ENCODE measurements at places on chromosomes 11 and 22.

GRCh38 chr11:32143378-32143777 is 52.5 kb downstream of the RCN1 start:
- DNase-seq = no peak

DNA sequence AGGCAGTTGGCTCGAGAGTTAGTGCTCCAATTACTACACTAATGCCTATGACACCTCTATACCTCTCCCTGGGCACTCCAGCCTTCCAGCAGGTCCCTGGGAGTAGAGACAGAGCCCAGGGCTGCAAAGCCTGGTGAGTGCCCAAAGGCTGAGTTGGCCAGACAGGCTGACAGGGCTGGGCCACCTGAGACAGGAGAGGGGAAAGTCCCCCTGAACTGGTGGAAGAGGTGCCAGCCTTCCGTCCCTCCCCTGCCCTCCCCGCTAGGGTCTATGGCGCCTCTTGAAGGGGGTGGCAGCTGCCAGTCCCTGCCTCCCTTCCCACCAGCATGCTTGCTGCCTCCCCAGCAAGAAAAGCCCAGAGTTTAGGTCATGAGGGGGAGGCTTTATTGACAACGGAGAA is 3.0 kb downstream of the KCNJ11 start:
- no peak for DNase-seq

- no peak for DNase-seq
Observed at GRCh38 chr11:106409222-106409621, 331.8 kb downstream of the AASDHPPT start.

GRCh38 chr22:21657360-21658032 is 8.3 kb upstream of the PPIL2 start:
- peak; percentile 27 for DNase-seq

GRCh38 chr11:27963370-27963769 is 144.6 kb downstream of the KIF18A start:
- DNase-seq = no peak

DNA sequence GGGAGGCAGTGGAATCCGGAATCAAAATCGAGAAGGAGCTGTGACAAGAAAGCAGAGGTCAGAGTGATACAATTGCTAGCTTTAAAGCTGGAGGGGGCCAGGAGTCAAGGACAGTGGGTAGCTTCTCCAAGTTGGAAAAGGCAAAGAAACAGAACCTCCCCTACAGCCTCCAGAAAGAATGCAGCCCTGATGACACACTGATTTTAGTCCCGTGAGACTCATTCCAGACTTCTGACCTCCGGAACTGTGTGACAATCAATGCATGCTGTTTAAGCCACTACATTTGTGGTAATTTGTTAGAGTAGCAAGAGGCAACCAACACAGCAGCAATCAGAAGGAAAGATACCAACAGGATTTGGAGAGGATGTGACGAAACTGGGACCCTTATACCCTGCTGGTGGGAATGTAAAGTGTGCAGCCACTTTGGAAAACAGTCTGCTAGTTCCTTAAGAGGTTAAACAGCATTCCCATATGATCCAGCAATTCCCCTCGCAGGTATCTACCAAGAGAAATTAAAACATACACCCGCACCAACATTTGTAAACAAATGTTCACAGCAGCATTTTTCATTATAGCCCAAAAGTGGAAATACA is 66.7 kb downstream of the DSCAML1 start:
- no peak for DNase-seq

DNA sequence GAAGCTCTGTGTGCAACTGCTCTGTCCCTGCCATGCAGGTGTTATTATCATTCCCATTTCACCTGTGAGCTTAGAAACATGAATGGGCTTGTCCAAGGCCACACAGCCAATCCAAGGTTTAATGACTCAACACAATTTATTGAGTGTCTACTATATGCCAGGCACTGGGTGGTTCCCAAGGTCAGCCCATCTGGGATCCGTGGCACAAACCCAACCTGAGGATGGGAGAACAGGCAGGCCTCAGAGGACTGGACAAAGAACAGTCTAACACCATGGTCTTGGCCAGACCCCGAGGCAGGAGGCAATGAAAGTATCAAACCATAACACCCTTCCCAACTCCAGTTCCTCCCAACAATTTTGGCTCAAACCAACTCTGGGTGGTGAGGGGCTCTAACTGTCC is 15.7 kb downstream of the SPATA19 start:
- no peak for DNase-seq

DNA sequence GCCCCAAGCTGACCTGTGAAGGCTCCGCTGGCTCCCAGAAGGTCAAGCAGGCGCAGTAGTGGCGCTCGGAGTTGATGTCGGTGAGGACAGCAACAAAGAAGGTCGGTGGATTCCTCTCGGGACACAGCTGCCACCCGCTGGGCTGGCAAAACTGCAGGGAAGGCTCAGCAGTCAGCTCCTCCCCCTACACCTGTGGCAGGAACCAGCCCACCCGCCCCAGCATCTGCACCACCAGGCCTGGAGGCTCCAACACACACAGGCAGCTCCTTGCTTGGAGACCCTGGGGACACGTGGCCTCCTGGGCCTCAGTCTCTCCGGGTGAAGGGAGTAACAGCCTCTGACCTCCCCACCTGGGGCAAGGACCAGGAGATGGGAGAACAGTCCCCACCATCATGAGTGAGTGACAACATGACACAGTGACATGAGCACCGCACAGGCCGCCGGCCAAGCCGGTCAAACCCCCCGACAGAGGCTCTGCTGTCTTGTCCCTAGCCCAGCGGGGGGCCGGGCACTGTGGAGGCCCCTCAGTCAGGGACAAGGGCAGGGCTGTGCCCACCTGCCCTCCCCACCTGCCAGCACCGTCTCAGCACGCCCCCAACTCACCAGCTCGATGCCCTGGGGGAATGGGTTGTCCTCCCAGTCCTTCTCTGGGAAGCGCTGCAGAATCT is 6.9 kb downstream of the SBF1 start:
- no peak for DNase-seq

DNA sequence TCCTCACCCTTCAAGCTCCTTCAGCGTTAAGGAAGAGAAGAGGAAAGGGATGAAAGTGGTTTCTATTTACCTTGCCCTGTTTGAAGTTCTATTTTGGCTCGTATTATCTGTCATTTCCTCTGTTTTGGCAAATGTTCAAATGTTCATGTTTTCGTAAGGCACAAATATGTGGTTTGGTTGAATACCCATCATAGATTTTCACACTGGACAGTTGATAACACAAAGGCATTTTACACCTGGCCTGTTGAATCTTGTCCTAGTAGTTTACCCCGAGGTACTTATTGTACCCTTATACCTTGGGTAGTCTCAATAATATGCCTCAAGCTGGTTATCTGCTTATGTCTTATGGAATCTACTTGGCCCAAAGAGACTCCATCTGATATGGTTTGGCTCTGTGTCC is 706.9 kb downstream of the METTL15 start:
- no peak for DNase-seq

- no peak for DNase-seq
Observed at GRCh38 chr11:128405714-128406662, 181.4 kb downstream of the ETS1 start.

DNA sequence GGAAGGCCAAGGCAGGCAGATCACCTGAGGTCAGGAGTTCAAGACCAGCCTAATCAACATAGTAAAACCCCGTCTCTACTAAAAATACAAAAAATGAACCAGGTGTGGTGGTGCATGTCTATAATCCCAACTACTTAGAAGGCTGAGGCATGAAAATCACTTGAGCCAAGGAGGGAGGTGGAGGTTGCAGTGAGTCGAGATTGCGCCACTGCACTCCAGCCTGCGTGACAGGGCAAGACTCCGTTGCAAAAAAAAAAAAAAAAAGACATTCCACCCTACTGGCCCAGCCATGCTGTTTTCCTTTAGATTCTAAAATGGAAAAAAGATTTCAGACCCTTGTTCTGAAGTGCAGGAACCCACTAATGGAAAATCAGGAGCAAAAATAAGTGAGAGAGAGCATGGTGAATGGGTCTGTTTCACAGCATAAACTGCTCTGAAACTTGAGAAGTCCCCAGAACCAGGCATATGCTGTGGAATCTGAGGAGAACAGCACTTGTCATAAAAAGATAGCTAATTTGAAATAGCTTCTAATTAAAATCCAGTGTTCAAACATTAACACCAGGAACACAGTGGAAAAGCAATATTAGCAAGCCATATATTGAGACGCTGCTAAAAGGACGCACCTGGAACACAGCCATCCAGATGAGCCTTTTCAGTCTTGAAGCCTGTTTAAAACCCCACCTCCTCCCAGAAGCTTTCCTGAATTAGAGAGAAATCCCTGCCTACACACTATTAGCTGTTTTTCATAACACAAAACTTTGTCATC is 66.3 kb upstream of the CHRM4 start:
- DNase-seq = no peak

DNA sequence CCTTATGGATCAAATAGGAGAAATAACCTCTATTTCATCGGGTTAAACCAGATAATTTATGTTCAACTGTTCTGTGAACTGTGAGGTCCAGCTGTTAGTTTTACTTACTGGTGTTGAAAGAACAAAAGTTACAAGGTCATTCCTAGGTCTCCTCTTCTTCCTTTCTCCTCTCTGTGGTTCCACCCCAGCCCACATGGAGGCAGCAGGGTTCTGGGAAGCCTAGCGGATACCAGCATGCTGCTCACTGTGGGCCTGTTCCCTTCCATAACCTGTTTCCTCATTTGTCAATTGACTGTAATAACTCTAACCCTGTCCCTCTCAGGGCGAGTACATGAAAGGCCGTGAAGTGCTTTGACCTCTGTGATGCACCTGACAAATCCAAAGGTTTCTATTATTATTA is 27.8 kb downstream of the RELT start:
- DNase-seq = peak; percentile 59

DNA sequence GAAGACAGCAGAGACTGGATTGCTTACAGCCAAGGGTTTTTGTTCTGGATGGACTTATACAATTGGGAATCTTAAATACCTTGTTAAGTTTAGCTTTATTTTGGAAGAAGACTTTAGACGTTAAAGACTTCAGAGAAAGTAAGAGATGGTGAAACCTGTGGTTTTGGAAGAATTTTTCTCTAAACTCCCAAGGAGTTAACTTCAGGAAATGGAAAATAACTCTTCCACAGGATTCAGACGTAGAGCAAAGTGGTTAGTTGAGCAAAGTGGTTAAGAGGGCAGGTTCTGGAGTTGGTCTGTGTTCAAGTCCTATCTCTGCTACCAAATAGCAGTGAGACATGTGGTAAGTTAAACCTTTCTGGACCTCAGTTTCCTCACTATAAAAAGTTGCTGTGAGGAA is 12.8 kb downstream of the PITPNB start:
- DNase-seq = no peak

DNA sequence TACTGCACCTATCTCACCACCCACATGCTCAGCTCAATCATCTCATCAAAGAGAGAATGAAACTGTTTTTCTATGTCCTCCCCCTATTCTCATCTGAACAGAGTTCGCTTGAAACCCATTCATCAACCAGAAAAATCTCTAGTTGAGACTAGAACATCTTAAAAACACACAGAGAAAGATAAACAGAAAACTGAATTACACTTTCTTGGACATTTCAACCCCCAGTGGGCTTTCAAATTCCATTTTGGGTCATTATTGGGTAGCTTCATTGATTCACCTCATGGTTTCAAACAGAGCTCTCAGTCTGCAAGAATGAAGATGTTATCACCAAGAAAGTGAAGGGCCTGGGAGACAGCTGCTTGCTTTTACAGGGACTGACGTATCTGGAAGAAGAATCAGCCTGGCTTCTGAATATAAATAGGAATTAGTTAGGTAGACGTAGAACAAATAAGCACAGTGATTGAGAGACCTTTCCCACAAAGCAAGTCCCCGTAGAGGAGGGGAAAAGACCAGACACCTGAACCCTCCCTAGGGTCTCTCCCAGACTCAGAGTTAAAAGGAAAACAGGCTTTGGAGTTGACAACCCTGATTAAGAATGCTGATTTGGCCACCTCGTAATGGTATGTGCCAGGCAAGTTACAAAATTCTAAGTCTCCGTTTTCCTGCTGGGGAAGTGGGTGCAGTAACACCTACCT is 155.7 kb downstream of the BBOX1 start:
- DNase-seq = no peak

- DNase-seq = no peak
Observed at GRCh38 chr11:72578991-72579815, 95.0 kb downstream of the PDE2A start.

DNA sequence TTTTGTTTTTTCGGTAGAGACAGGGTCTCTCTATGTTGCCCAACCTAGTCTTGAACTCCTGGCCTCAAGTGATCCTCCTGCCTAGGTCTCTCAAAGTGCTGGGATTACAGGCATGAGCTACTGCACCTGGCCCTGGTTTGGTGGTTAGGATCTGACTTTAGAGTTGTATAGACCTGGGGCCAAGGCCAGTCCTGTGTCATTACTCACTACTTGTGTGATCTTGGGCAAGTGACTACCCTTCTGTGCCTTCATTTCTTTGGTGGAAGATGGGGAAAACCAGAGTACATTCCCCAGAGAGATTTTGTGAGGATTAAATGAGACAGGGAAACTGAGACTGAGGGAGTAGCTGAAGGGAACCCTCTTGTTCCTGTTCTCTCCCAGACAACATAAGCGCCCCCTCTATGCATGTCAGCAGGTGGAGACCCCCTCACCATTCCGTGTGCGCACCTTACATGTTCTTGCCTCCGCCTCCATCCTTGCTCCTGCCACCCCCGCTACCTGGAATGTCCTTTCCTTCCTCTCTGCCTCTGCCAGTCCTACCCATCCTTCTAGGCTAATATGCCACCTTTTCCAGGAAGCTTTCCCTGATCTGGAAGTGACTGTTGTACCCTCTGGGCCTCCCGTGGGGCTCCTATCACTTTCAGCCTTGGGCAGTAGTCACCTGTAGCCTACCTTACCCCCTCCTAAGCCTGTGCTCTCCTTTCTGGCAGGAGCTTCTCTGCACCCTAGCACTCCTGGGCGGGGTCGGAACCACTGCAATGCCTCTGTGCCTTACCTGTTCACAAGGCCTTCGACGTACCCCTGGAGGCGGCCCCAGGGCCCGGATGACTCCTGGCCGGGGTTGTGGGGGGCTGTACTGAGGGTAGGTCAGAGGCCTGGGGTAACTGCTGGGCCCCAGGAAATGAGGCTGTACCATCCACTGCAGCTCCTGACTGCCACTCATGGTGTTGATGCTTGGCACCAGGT is 3.9 kb downstream of the FOSL1 start:
- DNase-seq = no peak

DNA sequence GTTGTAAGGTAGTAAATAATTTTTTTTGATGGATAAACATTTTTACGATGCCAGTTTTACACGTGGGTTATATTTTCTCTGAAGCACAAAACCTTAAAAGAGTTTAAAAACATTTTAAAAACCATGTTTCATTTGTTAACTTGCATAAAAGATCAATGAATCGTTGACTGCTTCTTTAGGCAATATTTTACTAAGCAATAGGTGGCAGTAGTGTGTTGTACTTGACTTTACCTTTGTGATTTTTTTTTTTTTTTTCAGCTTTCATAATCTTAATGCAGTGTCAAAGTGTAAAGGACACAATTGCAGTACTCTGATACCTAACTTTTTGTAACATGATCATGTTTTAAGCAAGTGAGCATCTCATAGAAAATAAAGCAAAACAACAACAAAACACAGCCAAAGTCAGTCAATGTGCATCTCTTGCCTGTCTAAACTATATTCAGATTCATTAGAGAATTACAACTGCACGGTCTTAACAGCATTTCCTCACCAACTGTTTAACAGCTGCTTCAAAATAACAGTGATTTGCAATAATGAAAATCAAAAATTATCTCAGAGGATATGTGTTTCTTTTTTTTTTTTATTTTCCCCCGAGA is 27.7 kb downstream of the DNAJC24 start:
- DNase-seq = peak; percentile 38

All from hippocampal formation (tissue), 2 donors.